ENCODE measurements at places on chromosomes 6 and 20.

DNA sequence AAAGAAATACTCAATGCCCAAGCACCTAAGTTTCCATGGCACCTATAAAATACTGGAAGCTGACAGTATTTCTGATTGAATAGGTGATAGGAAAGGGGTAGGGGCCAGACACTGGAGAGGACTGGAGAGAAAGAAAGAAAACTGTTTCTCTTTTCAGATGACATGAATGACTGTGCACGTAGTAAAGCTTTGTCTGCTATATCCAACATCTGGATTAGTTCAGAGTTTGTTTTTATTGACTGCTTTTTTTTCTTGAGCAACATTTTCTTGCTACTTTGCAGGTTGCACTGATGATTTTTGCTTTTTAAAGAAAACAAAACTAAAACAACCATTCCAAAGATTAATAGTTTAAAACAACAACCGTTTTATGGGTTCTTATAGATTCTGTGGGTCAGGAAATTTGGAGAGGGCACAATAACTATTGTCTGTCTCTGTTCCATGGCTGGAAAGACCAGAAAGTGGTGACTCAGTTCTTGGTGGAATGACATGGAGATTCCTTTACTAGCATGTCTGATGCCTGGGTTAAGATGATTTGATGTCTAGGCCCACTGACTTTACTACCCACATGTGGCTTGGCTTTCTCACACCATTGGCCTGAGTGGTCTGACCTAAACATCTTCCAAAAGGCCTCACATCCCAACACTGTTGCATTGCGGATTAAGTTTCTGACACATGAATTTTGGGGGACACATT lies 12.2 kb upstream of the LRP11 start:
- no peak for DNase-seq

DNA sequence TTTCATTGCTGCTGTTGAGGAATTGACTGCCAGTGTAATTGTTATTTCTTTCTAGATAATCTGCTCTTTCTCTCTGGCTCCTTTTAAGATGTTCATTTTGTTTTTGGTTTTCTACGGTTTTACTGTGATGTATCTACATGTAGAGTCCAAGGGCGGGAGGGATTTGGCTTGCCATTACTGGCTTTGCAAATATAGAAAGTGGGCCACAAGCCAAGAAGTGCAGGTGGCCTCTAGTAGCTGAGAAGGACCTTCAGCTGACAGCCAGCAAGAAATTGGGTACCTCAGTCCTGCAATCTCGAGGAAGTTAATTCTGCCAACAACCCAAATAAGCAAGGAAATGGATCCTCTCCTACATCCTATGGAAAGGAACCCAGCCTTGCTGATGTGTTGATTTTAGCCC lies 42.8 kb upstream of the GLP1R start:
- peak; percentile 37 for DNase-seq

DNA sequence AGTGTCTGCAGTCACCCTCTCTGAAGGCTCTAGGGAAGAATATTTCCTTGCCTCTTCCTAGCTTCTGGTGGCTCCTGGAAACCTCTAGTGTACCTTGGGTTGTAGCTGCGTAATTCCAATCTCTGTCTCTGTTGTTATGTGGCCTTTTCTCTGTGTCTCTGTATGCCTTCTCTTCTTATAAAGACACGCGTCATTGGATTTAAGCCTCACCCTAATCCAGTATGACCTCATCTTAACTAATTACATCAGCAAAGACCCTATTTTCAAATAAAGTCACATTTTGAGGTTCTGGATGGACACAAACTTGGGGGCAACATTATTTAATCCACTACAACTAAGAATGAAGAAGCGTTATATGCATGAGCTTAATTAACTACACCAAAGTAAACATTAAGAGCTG lies 111.4 kb upstream of the ZNF184 start:
- DNase-seq: no peak

DNA sequence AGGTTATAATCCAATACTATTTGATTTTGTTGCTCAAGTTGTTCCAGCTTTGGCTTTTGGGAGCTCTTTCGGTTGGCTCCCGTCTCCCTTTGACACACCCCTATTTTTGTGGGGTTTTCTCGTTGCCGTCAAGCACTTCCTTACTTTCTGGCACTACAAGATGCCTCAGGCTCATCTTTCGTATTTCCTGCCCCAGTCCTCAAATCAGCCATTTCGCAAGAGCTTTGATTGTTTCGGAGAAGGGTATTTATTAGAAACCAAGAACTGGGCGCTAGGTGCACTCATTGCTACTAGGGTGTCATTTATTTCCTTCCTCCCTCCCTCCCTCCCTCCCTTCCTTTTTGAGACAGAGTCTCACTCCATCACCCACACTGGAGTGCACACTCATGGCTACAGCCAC lies 13.3 kb upstream of the SOX12 start:
- no peak for DNase-seq

- DNase-seq: no peak
These were observed 67.8 kb upstream of the HTR1E start for GRCh38 chr6:86869500-86869899.

- peak; percentile 70 for DNase-seq
These were observed 33.7 kb downstream of the PTGIS start for GRCh38 chr20:49534255-49534712.

GRCh38 chr6:19691465-19692167 lies 145.6 kb upstream of the ID4 start:
- no peak for DNase-seq

GRCh38 chr20:9632991-9633390 lies 118.6 kb downstream of the LAMP5 start:
- DNase-seq: no peak

- no peak for DNase-seq
These were observed 223.8 kb upstream of the RNF217 start for GRCh38 chr6:124738482-124738881.

GRCh38 chr6:167153521-167153959 lies 4.2 kb downstream of the GPR31 start:
- DNase-seq: no peak

DNA sequence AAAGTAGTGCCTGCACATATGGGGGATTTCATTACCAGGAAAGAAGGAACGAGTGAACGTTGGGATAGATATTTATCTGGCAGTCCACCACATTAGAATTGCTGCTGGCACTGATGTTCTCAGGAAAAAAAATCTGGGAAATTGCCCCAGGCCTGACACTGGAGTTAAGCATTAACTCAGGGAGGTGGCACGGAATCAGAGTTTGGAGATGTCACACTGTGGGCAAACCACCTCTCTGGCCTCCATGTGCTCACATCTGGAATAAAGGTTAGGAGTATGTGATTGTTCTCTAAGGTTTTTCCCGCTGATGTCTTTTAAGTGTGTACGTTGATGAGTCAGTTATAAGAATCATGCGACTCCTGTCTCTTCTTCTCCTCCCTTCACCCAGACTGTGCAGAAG lies 7.9 kb downstream of the TGM3 start:
- no peak for DNase-seq

DNA sequence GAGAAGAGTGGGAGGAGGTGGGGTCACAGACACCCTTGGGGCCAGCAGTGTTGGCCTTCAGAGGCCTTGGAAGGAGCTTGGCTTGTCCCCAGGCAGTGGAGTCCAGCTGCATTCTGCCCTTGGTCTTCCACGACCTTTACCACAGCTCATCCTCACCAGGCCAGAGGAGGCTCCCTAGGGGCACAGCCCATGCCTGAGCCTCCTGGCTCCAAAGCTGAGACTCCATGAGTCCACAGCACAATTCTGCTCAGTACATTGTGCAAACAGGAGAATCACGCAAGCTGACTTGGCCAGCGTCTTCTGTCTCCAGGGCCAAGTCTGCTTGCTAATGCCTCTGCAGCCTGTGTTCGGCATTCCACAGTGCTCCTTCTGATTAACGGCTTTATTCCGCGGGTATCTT lies 337.2 kb downstream of the SMOC2 start:
- DNase-seq: no peak

GRCh38 chr20:9926476-9926875 lies 87.6 kb upstream of the PAK5 start:
- DNase-seq: no peak

GRCh38 chr6:17352302-17352701 lies 41.1 kb upstream of the CAP2 start:
- DNase-seq: no peak

- no peak for DNase-seq
These were observed 39.1 kb upstream of the SIRPG start for GRCh38 chr20:1696521-1697209.

- no peak for DNase-seq
These were observed 54.4 kb upstream of the SIRPG start for GRCh38 chr20:1711826-1712601.

DNA sequence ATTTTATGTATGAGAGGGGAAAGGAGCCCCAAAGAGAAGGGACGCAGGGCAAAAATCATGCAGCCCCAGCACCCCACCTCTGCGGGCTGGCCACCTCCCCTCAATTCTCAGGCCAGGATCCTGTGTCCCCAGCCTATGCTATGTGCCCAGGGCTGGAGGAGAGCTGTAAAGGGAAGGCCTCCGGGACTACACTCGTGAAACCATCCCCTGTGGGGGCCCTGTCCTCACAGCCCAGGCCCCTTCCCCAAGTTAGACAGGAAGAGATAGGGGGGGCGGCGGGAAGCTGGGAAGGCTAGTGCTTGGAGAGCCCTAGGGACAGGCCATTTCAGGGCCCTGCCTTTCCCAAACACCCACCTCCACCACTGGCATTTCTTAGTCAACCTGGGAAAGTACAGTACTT lies 1.4 kb upstream of the COL11A2 start:
- no peak for DNase-seq

GRCh38 chr6:6803180-6803977 lies 214.9 kb downstream of the LY86 start:
- DNase-seq: no peak

GRCh38 chr6:35054743-35055130 lies 86.4 kb downstream of the TCP11 start:
- no peak for DNase-seq

- peak; percentile 89 for DNase-seq
These were observed 127.4 kb upstream of the FAM83B start for GRCh38 chr6:54719131-54719530.

DNA sequence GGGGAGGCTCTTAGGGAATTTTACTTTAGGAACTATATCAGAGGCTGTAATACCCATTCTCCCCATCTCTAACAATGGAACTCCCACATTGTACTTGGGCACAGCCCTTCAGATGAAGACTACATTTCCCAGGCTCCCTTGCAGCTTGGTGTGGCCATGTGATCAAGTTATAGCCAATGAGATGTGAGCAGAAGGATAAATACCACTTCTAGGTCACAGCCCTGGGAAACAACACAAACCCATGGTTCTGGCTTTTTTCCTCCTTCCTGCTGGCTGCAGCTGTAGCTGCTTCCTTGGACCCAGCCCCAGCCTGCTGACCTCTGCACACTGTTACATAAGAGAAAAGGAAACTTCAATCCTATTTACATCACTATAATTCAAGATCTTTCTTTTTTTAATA lies 445.9 kb upstream of the JARID2 start:
- DNase-seq: peak; percentile 40

GRCh38 chr20:62688855-62689460 lies 19.7 kb upstream of the NTSR1 start:
- no peak for DNase-seq

GRCh38 chr6:27111743-27112142 lies 135.8 kb upstream of the PRSS16 start:
- DNase-seq: no peak

DNA sequence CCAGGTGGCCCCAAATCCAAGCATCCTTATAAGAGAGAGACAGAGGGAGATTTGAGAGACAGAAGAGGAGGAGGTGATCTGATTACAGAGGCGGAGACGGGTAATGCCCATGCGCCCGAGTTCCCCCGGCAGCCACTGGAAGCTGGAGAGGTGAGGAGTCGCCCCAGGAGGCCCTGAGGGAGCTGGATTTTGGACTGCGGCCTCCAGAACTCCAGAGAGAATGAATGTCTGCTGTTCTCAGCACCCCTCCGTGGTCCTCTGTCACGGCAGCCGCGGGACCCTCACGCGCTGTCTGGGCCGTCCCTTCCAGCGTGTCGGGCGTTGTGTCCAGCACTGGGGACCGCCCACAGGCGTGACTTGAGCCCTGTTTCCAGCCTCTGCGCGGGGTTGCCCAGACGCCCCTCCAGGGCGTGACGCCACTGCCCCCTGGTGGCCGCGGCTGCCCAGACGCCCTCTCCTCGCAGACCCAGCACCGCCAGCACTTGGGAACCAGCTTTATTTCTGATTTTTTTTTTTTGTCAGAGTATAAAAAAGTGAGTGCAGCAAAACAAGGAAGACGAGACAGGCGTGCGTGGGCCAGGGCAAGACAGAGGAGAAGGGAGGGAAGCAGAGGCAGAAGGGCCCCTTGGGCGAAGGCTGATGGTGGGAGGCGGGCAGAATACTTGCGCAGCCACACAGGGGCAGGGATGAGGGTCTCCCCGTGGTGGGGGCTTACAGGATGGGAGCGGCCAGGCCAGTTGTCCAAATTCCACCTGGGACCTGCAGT lies 4.1 kb upstream of the ZNF512B start:
- DNase-seq: peak; percentile 75

DNA sequence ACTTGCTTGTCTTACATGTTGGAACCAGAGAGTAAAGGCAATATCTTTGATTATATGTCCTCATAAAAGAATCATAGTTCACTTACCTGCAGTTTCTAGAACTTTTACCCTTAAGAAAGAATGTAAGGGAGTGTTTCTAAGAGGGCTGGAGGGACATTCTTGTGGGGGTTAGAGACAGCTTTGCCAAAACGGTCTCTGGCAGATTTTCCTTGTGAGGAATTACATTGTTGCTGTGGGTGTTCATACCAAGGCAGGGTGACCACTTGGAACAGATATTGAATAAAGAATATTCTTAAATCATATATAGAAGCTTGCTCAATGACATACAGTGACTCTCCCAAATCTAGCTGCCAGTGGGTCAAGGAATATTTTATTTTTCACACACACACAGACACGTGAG lies 517.6 kb upstream of the SOX4 start:
- no peak for DNase-seq

DNA sequence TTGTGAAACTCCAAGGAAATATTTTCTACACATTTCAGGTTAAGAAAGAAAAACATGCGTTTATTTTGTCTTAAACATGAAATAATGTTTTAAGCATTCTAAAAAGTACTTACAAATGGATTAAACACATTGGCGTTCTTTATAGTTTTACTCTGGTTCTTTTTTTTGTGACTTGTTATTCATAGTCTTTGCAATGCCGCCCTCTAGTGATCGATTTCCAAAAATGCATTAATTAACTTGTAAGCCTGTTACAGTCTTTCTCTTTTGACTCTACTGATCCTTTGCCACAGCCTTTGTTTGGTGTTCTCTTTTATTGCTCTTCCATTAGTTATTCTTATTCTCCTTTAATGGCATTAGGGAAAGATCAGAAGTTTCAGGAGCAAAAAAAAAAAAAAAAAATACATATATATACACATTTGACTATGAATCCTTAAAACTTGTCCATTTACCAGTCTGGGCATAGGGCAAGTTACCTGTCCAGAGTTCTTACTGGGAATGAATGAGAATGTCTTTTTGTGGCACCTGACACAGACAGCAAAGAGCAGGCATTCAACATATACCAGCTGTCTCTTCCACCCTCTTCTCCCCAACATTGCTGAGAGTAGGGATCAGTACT lies 59.9 kb downstream of the MACROD2 start:
- peak; percentile 62 for DNase-seq

DNA sequence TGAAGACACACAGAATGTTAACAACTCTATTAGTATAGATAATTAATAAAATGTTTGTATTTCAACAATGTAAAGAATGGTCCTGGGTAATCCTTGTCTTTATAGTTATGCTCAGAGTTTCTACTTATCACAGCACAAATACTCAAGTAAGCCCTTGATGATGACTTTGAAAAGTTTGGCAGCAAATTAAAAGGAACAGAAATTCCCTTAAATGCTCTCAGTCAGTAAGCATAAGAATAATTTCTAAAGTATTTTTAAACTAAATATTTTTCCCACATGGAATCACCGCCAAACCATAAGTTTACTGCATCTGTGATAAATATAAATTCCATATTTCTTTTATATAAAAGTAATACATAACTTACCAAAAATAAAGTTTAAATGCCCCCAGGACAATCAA lies 96.1 kb downstream of the COL12A1 start:
- no peak for DNase-seq

Measured in NCI-H2081 (cell line).